Tibial nerve (tissue), 4 donors: ENCODE measurements at places on chromosomes 2 and 18. TPM values are rescaled to one million over a fixed set of nuclear protein-coding genes. Genes with fewer than 3 reads are reported as not detected.

DNA sequence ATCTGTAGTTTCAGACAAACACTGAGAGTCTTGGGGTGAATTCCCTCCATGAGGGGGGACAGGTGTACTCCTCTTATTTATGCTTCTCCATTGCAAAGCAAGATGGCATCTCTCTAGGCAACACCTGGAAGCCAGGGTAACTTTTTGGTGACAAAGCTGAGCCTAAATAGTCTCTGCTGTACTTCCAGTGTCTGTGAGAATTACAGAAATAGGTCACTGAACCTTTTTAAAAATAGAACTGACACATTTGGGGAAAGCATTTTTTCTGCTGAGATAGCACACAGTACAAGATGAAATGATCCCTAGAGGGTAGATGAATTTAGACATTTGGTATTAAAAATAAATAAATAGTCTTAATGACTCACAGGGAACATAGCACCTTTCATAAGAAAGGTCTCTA is 71.7 kb upstream of the SP3 start:
- no peaks in the 10 kb centered on the region for H3K4me1 ChIP-seq
- no peaks in the 10 kb centered on the region for H3K36me3 ChIP-seq
- H3K27ac ChIP-seq, result no peak overlapping the region
- H3K27me3 ChIP-seq, result no peaks in the 10 kb centered on the region
- no peak overlapping the region for H3K4me3 ChIP-seq
- no peak for DNase-seq

DNA sequence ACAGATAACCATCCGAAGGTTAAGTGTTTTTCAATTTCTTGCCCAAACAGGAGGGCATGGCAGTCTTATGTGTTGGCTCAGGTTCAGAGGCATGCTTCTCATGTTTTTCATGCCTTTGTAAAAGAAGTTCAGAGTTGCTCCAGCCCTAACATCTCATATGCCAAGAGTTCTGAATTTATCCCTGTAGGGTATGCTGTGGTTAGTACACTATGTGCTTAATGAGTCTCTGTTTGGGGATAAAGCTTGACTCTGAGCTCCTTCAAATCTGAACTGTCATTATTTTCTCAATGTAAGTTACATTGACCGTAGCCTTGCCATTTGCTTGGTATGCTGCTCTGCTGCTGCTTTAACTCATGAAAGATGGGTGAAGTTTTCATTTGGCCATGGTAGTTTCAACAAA is 67.9 kb upstream of the PNPT1 start:
- H3K36me3 ChIP-seq, result no peaks in the 10 kb centered on the region
- peak; percentile 9 for DNase-seq
- H3K27me3 ChIP-seq, result no peaks in the 10 kb centered on the region
- no peak overlapping the region for H3K4me3 ChIP-seq
- H3K4me1 ChIP-seq, result peaks cover 2% of the 10 kb centered on the region
- H3K27ac ChIP-seq, result peak overlapping the region; percentile 83

- H3K36me3 ChIP-seq, result no peaks in the 10 kb centered on the region
- no peak overlapping the region for H3K27ac ChIP-seq
- H3K27me3 ChIP-seq, result no peaks in the 10 kb centered on the region
- peak; percentile 74 for DNase-seq
Observed at GRCh38 chr18:48676756-48677368, 138.0 kb downstream of the CTIF start.

DNA sequence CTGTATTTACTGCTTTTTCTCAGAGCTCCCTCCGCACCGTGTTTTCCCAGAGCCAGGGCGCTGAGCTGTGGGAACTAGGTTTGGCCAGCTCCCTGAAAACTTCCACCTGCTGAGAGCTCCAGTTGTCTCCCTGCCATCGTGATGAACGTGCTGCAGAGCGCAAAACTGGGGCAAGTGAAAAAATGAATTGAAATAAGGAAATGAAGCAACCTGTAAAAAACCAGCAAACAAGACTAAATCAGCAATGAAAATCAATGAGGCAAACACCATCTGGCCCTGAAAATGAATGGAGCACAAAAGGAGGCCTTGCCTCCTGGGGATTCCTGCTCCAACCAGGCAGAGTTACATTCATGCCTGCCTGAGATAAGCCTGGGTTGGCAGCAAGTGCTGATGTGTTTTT is 129.9 kb downstream of the MARCHF4 start:
- H3K36me3 ChIP-seq, result no peaks in the 10 kb centered on the region
- H3K4me1 ChIP-seq, result no peaks in the 10 kb centered on the region
- DNase-seq, result no peak
- no peak overlapping the region for H3K4me3 ChIP-seq
- H3K27ac ChIP-seq, result no peak overlapping the region
- H3K27me3 ChIP-seq, result no peaks in the 10 kb centered on the region

DNA sequence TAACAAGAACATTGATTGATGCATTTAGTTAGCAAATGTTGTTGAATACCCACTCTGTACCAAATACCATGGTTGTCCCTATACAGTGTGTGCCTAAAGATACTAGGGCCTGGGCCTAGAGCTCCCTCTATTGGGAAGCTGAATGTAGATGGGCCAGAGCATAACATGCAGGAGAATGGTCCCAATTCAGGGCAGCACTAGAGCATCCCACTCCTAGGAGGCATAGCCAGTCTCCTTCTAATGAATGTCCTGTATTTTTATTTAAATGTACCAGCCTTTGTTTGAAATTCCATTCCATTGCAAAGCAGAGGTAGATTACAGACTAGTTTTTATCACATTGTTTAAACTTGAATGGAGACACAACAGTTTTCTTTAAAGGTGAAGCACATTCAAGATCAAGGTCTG is 90.6 kb downstream of the FEZ2 start:
- H3K4me1 ChIP-seq, result no peaks in the 10 kb centered on the region
- H3K27ac ChIP-seq, result no peak overlapping the region
- H3K27me3 ChIP-seq, result no peaks in the 10 kb centered on the region
- peaks cover 53% of the 10 kb centered on the region for H3K36me3 ChIP-seq

CCDC121 gene
- total RNA-seq, result 4.1 TPM

DNA sequence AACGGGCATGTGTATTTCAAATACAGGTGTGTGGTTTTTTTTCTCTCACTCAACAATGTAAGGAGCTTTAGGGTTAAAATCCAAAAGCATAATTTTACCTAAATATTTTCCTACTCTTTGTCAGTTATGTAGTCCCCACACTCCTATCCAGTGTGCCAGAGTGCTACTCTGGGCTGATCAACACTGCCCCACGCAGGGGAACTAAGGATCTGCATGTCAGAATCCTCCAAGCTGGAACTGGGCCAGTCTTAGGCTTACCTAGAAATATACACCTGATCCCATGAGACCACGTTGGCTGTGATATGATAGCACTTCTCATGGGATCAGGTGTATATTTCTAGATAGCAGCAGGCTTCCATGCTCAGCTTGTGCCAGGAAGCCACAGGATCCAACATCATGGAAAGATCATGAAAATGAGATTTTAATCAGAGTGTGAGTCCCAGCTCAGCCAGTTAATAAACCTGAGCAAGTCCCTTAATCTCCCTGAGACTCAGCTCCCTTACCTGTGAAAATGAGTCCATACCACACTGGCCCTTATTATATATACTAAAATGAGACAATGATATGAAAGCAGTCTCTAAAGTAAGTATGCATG is 29.7 kb downstream of the CCDC141 start:
- H3K36me3 ChIP-seq, result no peaks in the 10 kb centered on the region
- DNase-seq, result no peak
- no peaks in the 10 kb centered on the region for H3K4me1 ChIP-seq
- no peak overlapping the region for H3K4me3 ChIP-seq
- H3K27me3 ChIP-seq, result no peaks in the 10 kb centered on the region

TET3 gene
- 4.3 TPM for total RNA-seq

GRCh38 chr2:227363756-227364155 is 15.3 kb downstream of the TM4SF20 start:
- H3K4me3 ChIP-seq, result no peak overlapping the region
- H3K36me3 ChIP-seq, result no peaks in the 10 kb centered on the region
- H3K4me1 ChIP-seq, result peaks cover 8% of the 10 kb centered on the region
- DNase-seq, result no peak

DNA sequence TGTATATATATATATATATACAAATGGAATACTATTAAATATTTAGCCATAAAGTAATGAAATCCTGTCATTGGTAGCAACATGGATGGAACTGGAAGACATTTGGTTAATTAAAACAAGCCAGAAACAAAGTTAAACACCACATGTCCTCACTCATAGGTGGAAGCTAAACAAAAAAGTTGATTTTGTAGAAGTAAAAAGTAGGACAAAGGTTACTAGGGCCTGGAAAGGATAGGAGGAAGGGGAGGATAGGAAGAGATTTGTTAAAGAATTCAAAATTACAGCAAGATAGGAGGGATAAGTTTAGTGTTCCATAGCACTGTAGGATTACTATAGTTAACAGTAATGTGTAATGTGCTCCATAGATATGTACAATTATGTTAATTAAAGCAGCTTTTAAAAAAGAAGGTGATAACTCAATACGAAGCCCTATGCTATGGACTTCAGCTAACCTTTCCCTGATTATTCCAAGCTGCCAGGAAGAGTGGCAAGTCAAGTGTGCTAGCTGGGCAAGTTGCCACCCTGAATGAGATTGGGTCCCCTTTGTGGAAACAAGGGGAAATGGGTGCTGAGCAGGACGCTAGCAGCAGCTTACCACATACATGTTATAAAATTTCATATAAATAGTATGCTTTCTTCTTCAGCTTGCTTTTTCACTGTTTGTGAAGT is 12.3 kb downstream of the MERTK start:
- DNase-seq, result no peak
- H3K4me1 ChIP-seq, result peaks cover 29% of the 10 kb centered on the region
- H3K4me3 ChIP-seq, result no peak overlapping the region
- no peaks in the 10 kb centered on the region for H3K36me3 ChIP-seq
- no peaks in the 10 kb centered on the region for H3K27me3 ChIP-seq

DNA sequence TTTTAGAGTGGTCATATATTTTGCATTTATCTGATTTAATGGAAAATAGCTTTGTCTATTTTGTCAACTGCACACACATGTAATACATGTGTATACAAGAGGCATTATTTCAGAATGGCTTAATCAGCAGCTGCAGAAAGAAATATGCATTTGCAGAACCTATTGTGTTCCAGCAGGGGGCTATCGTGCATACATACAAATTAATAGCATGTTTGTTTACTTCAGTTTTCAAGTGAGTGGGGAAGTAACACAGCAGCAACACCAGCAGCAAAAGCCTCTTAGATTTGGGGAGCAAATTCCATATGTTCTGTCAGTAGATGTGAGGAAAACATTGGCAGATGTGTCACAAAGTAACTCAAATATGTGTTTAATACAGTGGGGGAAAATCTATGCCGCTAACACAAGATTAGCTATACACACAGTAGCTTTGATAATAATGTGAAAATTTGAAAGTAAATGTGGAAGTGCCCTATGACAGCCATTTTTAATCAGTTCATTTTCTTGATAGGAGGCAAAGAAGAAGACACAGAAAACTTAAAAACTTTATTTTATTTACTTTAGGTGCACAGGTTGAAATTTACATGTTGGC is 218.1 kb downstream of the WDR7 start:
- no peaks in the 10 kb centered on the region for H3K27me3 ChIP-seq
- no peaks in the 10 kb centered on the region for H3K36me3 ChIP-seq
- DNase-seq, result no peak
- no peaks in the 10 kb centered on the region for H3K4me1 ChIP-seq
- H3K27ac ChIP-seq, result no peak overlapping the region

GRCh38 chr18:55861266-55861665 is 273.3 kb upstream of the TCF4 start:
- H3K27ac ChIP-seq, result no peak overlapping the region
- DNase-seq, result no peak
- H3K27me3 ChIP-seq, result peaks cover 19% of the 10 kb centered on the region
- H3K4me1 ChIP-seq, result no peaks in the 10 kb centered on the region
- no peak overlapping the region for H3K4me3 ChIP-seq

- no peaks in the 10 kb centered on the region for H3K36me3 ChIP-seq
- no peak overlapping the region for H3K4me3 ChIP-seq
- DNase-seq, result no peak
- H3K27me3 ChIP-seq, result no peaks in the 10 kb centered on the region
Observed at GRCh38 chr2:219737270-219737691, 109.9 kb downstream of the SLC4A3 start.

DNA sequence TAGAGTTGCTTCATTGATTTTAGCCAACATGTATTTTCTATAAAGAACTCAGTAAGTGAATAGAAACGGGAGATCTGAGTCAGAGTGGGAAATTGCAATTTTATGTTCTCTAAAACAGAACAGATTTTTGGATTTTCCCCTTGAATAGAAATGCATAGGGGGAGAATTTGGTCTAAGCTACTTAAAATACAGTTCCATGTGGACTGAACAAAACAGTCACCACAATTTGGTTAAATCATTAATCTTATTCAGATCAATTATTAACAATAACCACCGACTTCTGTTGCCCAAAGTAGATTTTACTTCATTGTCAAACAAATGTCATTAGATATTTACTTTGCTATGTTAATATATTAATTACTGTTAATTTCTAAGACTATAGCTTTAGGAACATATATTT is 107.7 kb downstream of the SCG2 start:
- no peak overlapping the region for H3K4me3 ChIP-seq
- H3K4me1 ChIP-seq, result no peaks in the 10 kb centered on the region
- H3K27me3 ChIP-seq, result no peaks in the 10 kb centered on the region
- H3K36me3 ChIP-seq, result no peaks in the 10 kb centered on the region
- DNase-seq, result no peak
- H3K27ac ChIP-seq, result no peak overlapping the region

GRCh38 chr2:237423891-237424290 is 9.9 kb upstream of the COL6A3 start:
- no peaks in the 10 kb centered on the region for H3K36me3 ChIP-seq
- H3K27ac ChIP-seq, result no peak overlapping the region
- no peaks in the 10 kb centered on the region for H3K27me3 ChIP-seq
- no peaks in the 10 kb centered on the region for H3K4me1 ChIP-seq
- no peak for DNase-seq

DNA sequence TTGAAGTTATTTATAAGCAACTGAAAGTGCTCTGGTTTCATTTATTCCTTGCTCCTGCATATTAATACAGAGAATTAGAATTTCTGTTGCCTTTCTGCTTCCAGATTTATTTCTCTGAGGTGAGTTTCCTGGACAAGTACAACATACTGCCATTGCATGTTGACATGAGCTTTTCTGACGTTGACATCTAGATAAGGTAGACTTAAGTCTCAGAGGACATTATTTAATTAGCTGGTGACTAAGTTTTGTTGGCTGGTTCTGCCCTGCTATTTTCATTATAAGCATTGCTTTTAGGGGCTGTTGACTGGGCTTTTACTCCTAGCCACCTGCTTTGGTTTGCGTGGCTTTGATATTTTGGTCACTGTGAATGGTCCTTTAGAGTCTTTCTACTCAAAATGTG is 282.9 kb upstream of the SPRED2 start:
- no peaks in the 10 kb centered on the region for H3K36me3 ChIP-seq
- H3K27ac ChIP-seq, result no peak overlapping the region
- H3K4me1 ChIP-seq, result no peaks in the 10 kb centered on the region
- DNase-seq, result no peak
- H3K27me3 ChIP-seq, result no peaks in the 10 kb centered on the region
- no peak overlapping the region for H3K4me3 ChIP-seq

CLASP1 gene
- 72.8 TPM for total RNA-seq
